ENCODE measurements at places on chromosomes 12 and 14.

DNA sequence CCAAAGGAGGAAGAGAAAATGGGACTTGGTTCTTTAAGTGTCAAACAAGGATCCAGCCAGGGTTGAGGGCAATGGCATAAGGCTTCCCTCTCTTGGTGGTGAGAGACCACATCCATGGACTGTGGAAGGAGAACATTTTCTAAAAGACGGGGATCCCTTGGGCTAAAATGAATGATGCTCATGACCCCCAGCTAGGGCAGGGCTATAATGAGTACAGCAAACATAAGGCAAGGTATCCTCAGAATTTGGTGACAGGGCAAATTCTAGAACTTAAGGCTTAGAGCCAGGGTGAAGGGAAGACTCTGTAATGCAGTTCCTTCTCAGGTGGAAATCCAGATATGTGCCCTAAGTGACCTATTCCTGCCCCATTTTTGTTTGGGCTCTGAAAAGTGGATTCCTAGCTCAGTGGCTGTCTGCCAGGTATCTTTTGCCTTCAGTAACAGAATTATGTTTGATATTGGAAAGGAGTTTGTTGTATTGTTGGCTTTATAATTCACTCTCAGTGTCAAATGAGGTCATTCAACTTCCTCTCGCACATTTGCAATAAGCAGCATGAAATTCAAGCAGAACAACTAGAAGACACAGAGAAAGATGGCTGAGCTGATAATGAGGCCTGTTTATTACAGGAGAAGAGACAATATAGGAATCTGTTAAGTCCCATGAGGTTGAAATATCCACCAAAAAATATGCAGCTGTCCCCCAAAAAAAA is 76.8 kb downstream of the DAD1 start:
- DNase-seq = no peak

DNA sequence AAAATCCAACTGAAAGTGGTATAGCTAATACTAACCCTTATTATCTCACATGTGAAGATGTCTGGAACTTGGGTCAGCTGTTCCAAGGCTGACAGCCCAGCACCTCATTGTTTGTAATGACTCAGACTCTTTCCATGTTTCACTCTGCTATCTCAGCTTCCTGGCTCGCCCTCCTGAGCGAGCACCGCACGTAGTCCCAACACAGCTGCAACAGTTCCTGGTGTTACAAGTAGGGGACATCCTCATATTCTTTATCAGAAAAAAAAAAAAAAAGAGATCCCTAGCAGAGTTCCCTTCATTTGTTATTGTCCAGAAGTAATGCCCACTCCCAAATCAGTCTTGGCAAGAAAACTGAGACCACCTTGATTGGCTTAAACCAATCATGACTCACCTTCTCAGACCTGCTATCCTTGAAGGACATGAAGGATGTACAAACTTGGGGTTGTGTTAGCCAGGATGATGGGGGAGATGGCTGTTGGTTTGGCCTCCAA is 92.5 kb downstream of the ADCK1 start:
- DNase-seq = no peak

GRCh38 chr12:116615141-116615861 is 56.1 kb downstream of the MAP1LC3B2 start:
- DNase-seq = no peak

- no peak for DNase-seq
These were observed 207.6 kb downstream of the BCL11B start for GRCh38 chr14:99064262-99064954.

DNA sequence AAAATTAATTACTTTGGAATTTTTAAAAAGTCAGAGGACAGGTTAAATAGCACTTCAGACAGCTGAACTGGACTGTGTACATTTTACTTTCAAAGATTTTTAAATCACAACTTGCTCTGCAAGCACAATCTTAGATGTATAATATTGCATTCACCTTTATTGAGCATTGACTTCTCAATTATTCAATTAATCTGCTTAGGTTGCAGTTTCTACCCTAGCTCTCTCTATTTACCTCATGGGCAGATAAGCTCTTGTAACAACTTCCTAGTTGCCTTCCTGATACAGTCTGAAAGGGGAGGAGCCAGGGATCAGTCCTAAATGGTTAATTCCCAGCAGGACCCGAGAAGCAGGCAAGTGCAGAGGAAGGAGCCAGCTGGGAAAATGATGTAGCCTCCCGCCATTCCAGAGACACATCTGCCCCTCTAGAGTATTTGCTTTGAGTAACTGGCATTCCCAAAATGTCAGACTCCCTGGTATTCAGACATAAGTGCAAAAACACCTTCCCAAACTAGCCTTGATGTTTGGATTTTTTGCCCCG is 302.8 kb downstream of the GALC start:
- DNase-seq = no peak

GRCh38 chr14:31761325-31761724 is 200.1 kb downstream of the NUBPL start:
- DNase-seq = no peak

DNA sequence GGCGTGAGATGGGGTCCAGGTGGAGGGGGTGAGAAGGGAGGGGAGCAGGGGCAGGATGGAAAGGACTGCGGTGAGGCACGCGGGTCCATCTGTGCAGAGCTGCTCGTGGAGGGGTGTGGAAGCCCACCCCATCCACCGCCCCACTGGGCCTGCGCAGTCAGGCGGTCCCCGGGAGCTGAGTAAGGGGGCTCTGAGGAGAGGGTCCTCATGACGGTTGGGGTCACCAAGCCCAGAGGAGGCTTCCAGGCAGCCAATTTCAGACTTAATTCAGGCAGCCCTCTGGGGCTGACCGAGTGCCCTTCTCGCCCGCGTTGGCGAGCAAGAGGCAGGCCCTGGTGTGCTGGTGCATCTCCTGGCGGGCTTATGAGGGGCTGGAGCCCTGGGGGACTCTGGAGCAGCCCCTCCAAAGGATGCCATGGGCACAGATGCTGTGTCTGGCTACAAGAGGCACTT is 115.5 kb downstream of the KIF26A start:
- DNase-seq = no peak

DNA sequence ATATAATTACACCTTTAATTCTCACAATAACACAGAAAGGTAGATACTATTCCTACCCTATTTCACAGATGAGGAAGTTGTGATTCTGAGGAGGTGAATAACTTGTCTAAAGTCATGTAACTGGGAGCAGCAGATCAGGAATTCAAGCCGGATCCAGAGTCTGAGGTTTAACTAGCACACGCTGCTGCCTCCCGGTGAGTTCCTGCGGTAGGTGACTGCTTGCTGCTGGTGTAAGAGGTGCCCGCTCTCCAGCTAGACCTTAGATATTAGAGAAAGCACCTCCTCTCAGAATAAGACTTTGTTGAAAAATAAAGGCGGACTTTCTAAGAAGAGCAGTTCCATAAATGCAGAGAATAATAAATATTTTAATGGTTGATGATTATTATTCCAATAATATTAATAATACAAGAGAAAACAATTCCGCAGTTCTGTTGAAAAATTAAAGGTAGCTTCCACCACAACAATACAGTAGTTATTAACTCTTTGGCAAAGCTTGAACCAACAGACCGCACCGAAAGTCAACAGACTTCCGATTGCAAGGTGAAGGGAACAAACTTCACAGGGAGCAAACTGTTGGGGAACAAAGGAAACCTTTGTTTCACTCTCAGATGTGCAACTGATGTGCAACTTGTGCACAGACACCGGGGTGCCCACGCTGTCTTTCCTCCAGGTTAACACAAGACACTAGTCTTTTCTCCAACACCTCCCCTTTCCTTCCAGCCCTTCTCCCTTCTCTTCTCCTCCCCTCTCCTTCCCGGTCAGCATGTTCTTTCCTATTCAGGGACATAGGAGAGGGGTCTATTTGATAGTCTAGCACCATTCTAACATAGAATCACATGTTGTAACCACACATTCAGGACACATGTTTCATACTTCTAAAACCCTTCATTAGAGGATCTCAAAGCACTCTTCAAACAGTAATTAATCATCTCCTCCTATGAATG is 73.2 kb upstream of the EGLN3 start:
- DNase-seq = no peak

GRCh38 chr12:40203060-40203430 is 21.8 kb upstream of the LRRK2 start:
- DNase-seq = no peak

GRCh38 chr12:80211671-80212070 is 112.3 kb downstream of the OTOGL start:
- no peak for DNase-seq

DNA sequence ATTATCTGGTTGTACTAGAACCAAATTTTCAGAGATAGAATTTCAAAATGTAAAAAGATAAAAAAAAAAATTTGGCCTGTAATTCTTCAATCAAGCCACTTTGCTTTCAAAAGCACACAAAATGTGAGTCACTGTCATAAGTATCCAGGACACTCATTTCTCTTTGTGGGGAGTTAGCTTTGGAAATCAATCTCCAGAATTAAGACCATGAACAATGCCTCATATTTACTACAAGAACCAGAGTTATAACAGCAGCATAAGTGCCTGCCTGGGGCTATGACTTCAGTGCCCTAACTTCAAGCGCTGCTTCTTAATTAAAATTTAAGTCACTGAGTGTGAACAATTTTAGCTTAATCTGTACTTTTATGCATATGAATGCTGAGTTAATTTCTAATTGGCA is 162.1 kb downstream of the C12orf42 start:
- DNase-seq = no peak

DNA sequence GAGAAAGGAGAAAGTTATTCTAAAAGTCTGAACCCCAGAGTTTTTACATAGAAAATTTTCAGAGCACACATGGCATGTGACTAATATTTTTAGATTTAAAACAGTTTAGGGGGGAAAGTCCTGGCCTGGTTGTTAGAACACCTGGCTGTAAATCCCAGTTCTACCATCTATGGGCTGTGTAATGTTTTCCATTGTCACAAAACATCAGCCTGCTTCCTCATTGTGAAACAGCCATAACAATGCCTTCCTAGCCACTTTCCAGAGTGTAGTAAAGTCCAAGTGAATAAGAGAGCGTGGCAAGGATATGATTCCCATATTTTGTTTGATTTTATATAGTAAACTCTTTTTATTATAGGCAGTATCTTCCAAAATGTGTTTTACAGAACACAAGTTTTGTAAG is 310.0 kb upstream of the DCN start:
- no peak for DNase-seq

- DNase-seq = no peak
These were observed 62.7 kb downstream of the TESC start for GRCh38 chr12:117036547-117036946.

GRCh38 chr12:111322336-111323250 is 46.3 kb downstream of the PHETA1 start:
- DNase-seq = no peak

- no peak for DNase-seq
These were observed 172.8 kb downstream of the ETV6 start for GRCh38 chr12:11822081-11822834.

- DNase-seq = no peak
These were observed 29.2 kb downstream of the RPH3A start for GRCh38 chr12:112820796-112821195.

GRCh38 chr14:23185063-23185462 is 1.6 kb upstream of the SLC7A8 start:
- DNase-seq = no peak

DNA sequence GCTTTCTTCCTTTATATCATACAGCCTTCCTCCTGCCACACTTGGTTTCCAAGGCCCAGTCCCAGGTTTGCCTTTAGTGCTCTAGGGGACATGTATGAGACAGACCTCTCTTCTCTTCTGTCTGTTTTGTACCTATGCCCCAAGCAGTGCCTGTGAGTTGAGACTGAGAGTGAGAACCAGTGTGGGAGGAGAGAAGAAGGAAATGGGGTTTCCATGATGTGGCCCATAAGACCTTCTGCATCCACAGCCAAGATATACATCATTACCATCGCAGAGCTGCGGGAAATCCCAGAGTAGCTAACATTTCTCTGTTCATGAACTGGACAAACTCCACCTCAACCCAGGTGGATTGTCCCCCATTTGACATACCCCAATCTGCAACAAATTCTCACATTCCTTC is 2.8 kb downstream of the TESPA1 start:
- no peak for DNase-seq

DNA sequence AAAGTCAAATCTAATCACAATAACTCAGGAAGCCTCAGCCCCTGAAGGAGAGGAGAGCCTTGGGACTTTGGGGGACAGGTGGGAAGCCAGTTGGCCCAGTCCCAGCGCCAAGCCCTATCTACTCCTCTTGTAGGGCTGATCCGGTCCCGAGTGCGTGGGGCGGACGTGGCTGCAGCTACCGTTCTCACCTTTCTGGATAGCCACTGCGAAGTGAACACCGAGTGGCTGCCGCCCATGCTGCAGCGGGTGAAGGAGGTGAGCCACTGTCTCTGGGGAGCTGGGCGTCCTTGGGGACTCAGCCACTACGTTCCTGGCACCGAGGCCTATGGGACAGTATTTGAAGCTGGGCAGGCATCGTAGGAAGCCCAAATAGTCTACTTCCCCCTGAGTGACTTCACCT is 68.4 kb downstream of the GALNT16 start:
- no peak for DNase-seq

- DNase-seq = no peak
These were observed 29.0 kb downstream of the ATF7IP start for GRCh38 chr12:14394317-14395073.

- DNase-seq = no peak
These were observed 24.9 kb downstream of the FBRSL1 start for GRCh38 chr12:132514838-132515237.

- peak; percentile 2 for DNase-seq
These were observed 55.2 kb downstream of the FOS start for GRCh38 chr14:75333606-75334548.

- no peak for DNase-seq
These were observed 185.8 kb downstream of the SLC15A4 start for GRCh38 chr12:128637642-128638606.

- DNase-seq = no peak
These were observed 582 bp downstream of the LRRIQ1 start for GRCh38 chr12:85036733-85037132.

- no peak for DNase-seq
These were observed 155.4 kb downstream of the TMX1 start for GRCh38 chr14:51395361-51395849.

DNA sequence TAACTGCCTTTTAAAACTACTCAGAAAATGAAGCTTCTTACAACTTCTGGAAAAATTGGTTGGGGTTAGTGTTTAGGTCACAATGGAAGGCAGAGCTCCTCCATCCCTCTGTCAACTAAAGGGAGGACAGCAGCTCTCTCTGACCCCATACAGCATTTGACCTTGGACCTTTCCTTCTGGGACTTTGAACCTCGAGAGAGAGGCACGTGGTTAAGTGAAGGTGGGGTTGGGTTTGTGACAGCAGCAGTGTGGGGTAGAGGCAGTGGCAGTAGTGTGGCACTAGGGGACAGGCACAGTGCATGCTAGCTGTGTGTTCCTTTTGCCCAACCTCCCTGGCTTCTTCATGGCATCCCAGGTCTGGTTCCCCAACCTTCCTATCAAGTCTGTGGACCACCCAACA is 9.4 kb upstream of the C12orf75 start:
- DNase-seq = no peak

Data from stimulated activated CD8-positive, alpha-beta memory T cell treated with anti-CD3 and anti-CD28 coated beads, Interleukin-7, amount 100 ng/mL, for 24 hours (primary cell).